ENCODE measurements at places on chromosomes 6 and 20.

DNA sequence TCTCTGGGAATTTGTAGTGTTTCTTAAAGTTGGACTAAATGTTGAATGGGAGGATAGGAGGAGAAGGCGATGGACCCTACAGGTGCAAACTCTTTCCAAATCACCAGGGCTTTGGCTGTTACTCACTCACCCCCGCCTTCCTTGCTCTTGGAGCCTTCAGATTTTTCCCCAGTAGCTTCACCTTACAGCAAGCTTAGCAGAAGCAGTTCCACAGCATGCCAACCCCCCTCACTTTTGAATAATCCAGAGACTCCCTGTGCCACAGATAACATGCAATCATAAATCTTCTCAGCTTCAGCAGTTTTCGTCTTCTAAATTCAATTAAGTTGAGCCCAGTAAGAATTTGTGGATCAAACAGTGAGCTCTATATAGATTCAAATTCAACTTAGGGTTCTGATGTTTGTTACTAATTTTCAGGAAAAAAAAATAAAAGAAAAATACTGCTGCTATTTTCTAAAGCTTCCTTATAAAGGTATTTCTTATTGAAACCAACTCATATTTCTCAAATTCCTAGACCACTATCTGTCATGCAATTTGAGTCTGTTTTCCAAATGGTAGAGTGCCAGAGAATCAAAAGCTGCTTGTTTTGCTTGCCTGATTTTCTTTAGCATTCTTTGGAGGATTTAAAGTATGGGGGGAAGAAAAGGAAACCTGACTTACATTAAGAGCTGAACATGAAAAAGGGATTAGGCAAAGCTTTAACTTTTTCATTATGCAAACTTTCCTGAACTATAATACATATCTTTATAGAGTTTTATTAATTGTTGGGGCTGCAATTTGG is 166.4 kb downstream of the EYA4 start:
- no peak for DNase-seq

DNA sequence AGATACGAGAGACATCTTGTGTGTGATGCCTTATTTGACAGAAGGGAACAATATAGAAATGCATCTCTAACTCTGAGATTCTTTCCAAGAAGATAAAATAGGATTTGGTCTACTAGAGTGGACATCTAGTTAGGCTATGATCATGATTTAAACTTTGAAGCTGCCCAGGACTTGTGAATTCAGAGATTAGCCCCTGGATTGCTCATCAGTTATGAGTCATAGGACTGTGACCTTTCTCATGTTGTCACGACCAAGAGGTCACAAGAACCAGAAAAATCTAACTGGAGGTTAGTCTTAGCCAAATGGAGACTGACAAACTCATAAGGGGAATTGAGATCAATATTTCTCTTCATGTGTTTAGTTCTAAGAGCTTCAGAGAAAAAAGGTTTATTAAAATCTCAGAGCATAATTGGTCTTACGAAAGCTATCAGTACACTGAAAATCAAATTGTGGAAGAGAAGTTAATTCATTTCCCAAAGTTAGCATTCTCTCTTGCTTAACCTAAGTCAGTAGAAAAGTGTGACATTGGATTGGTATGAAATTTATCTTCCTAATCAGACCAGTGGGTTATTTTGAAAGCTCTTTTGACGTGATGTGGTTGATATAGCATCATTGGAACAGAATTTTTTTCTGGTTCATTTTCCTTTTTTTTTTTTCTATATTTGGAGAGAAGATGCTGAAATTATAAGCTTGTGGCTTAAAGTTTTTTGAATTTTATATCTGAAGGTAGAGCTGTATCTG is 245.7 kb downstream of the RNF144B start:
- no peak for DNase-seq

GRCh38 chr6:136549300-136550044 is 750 bp downstream of the MAP7 start:
- no peak for DNase-seq

DNA sequence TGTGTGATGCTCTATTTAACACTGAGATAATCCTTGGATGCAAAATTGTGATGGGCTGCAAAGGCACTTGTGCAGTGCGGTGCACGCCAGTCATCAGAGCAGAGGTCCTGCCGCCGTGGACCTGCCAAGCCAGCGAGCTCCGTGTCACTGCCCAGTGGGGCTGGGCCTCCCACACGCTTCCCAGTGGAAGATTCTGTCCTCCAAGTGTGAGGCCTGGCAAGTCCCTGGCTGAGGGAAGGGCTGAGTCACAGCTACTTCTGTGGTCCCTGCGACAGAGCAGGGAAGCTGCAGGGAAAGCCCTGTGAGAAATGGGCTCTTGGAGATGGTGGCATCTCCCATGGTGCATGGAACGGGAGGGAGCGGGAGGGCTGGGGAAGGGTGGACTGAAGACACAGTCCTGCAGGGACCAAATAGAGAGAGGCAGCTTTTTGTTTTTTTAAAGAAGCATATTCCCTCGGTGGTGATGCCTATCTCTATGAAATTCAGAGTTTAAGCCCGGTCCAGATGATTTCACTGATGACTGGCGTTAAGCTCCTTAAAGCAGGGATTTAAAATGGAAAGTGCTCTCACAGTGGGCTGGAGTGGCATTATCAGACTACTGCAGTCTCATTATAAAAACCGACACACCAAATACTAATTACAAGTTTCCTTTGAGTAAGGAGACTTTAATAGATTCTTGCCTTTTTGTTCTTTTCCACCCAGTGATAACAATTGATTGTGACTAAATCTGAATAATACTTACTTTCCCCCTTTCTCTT is 413.7 kb downstream of the QKI start:
- no peak for DNase-seq

DNA sequence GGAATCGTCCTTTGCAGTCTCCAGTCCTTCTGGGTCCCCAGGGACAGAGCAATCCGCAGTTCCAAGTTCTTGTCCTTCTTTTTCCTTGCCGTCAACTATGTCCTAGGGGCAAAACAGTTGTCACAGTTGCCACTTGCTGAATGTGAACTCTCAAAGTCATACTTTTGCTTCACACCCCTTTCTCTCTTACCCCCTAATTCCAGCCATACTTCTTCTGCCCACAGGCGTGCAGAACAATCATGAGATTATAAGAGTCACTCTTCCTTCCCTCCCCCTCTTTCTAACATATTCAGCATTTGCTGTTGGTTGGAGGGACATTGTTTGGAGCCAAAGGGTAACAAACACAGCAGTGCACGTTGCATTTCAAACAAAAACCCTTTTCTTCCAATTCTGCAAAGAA is 74.4 kb downstream of the BCAS1 start:
- DNase-seq = no peak

DNA sequence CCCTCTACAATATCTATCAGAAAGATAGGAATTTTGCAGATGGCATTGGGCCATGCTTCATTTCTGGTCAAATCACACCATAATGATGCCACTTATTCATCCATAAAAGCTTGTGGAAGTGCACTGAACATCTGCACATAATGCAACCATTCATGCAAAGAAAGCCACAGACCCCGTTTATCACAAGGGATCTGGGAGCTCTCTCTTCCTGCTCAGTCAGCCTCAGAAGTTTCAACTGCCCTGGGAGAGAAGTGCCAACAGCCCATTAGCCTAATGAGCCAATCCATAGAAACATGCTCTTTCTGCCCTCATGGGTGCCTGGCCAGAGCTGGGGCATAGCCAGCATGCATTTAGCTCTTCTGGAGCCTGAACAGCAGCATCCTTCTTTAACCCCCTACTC is 85.8 kb downstream of the SLC35F1 start:
- no peak for DNase-seq

- DNase-seq = no peak
Observed at GRCh38 chr6:157151029-157151428, 172.3 kb downstream of the TMEM242 start.

- no peak for DNase-seq
Observed at GRCh38 chr6:14524319-14524718, 406.7 kb downstream of the CD83 start.
